Caco-2 (cell line): ENCODE measurements at places on chromosomes 11 and 22.

- DNase-seq: no peak
Observed at GRCh38 chr11:7520011-7520942, 6.5 kb downstream of the PPFIBP2 start.

GRCh38 chr11:88655196-88655595 lies 317.7 kb upstream of the CTSC start:
- no peak for DNase-seq

DNA sequence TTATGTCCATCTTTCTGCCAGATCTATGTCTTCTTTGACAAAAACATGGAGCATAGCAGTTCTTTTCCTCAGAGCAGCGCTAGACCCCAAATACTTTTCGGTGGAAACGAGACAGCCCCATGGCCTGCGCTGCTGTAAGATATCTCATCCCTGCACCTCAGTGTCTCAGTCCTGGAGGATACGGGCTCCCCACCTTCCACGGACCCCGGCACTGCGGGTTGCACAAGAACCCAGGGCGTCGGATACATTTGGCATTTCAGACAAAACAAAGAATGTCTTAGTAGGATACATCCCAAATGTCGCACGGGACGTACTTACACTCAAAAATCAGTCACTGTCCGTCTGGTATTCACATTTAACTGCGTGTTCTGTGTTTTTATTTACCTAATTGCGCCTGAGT lies 9.9 kb upstream of the GAL start:
- no peak for DNase-seq

- no peak for DNase-seq
Observed at GRCh38 chr11:46338988-46339666, 8.1 kb upstream of the DGKZ start.

- no peak for DNase-seq
Observed at GRCh38 chr11:19890308-19890707, 177.7 kb downstream of the NAV2 start.

DNA sequence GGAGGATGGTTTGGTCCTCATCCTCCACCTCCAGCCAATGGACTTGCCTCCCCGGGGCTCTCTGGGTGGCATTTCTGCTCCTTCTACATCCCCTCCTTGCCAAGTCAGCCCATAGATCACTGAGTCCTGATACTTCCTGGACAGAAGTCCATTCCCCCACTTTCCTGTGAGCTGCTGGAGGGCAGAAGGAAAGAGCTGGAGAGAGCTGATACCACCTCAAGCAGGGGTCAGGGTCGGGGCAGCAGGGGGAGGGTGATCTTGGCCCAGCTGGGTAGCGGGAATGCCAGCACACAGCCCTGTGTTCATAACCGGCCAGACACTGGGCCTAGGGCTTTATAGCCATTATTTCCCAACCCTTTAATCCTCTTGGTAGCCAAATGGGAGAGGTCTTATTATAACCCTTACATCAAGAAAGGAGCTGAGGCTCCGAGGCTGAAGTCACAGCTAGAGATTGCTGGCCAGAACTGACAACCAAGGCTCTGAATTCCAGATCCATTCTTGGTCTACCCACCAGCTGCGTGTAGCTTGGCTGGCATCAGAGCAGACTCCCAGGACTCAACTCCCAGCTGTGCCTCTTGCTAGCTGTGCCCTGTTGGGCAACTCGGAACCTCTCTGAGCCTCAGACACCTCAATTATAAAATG lies 39.9 kb downstream of the CD6 start:
- no peak for DNase-seq

DNA sequence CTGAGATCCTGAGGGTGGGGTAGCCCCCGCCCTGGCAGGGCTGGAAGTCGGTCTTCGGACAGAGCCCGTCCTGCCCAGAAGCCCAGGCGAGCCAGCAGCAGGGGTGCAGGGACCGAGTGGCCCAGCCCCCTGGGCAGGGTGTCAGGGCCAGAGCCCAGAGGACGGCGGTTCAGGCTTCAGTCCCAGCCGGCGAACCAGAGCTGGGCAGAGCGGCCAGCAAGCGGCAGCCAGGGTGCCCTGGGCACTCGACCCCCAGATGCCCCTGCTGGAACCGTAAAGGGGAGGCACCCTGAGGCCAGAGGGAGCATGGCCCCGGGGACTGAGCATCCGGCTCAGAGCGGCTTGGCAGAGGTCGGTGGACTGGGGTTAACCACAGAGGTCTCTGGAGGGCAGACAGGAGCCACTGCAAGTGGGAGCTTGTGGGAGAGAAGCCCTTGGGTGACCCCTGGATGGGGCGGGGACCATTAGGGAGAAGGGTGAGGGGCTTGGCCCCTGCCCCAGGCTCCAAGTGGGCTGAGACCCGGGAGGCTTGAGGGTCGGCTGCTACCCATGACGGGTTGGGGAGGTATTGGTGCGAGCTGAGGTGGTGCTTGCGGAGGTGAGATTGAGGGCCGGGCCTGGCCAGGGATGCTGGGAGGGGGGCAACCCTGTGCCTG lies 15.9 kb downstream of the LSP1 start:
- no peak for DNase-seq

DNA sequence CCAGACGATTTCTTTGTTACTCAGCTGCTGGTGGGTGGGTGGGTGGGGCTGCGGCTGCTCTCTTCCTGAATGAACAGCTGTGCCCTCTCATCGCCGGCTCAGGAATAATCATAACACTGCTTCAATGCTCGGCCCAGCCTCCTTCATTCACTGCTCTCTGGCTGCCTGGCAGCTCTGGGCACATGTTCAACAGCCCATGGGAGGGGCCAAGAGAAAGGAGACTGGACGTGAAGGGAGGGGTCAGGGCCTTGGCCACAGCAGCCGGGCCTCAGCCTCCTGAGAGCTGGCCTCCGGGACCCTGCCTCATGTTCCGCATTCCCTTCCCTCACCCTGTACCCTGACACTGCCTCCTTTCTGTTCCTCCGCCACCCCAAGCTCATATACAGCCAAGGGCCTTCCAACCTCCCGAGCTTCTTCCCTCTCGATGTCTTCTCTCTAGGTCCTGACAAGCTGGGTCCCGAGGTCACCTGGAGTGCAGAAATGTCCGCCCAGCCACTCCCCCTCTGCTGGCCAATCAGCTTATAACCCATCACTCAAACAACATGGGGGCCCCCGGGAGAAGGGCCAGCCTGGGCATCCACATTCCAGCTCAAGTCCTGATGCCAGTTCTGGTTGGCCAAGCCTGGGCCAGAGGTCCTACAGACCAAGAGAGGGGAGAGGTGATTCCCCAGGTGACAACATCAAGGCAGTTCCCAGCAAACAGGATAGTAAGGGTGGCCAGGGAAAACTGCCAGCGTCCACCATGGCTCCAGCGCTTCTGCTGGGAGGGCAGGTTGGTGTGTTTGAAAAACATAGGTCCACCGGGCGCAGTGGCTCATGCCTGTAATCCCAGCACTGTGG lies 3.2 kb upstream of the CSDC2 start:
- no peak for DNase-seq

DNA sequence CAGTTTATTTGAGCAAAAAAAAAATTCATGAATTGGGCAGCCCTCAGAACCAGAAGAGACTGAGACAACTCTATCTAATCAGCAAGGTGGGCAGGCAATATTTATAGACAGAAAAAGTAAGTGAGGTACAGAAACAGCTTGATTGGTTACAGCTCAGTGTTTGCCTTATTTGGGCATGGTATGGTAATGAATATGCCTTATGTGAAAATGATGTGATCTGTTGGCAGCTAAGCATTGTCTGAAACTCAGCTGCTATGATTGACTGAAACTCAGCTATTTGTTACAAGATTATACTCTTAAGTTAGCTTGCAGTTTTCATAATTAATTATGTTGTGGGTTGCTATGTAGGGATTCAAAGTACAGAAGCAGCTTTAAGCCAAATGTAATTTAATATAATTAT lies 127.6 kb downstream of the CNTN5 start:
- DNase-seq: no peak

GRCh38 chr11:111601636-111601978 lies 642 bp upstream of the SIK2 start:
- DNase-seq: no peak

DNA sequence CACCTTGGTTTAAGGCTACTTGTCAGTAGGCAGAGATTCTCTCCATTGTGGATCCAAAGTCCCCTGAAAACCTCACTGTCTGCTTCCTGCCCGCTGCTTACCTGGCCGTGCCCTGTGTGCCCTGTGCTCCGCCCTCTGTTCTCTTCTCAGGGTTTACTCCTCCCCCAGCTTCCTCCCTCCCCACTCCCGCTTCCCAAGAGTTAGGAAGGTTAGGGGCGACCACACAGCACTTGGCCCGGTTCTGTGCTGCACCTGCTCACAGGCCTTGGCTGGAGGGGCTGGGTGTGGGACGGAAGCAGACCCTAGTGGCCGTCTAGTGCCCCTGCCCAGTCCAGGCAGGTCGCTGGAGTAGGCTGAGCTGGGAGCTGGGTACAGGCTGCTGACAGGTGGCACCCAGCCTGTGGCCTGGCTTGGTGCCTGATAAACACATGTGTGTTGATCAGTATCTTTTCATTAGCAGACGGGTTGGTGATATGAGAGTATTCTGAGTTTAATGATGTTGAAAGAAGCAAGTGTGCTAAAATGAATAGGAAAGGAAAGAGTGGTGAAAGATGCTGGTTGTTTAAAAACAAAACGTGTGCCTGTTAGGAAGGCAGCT lies 40.5 kb downstream of the GRAMD4 start:
- no peak for DNase-seq

DNA sequence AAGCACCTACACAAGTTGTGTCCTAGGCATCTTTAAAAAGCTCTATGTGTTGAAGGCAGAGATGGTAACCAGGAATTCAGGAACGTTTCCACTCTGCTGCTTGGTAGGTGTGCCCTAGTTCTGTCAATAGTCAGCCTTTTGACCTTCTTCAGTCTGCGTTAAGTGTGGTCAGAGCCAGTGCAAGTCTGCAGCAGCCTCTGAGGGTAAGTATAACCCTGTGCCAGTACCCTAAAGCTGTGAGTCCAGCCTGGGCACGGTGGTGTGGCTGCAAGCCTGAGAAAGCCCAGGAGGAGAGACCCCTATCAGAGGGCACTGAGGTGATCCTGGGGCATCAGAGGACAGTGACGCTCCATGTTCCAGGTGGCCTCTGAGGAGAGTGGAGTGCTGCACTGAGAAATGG lies 76.8 kb upstream of the ADORA2A start:
- DNase-seq: no peak

DNA sequence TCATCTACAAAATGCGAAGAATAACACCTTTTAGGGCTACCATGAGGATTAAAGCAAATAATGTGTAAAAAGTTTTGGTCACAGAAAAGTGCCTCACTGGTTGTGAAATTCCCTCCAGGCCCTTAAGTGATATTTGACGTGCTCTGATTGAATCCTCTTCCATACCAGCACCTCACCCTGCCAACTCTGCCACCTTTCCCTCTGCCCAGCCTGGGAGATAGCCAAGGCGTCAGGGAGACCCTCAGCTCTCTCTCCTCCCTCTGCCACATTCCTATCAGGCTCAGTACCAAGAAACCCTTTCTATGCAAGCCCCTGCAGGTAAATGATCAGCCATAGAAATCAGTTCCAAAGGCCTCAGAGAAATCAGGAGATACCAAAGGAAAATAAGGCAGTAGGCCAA lies 21.4 kb downstream of the PLEKHA7 start:
- DNase-seq: no peak

GRCh38 chr11:48019217-48019584 lies 38.8 kb downstream of the PTPRJ start:
- no peak for DNase-seq

GRCh38 chr11:61447601-61448551 lies 18.0 kb downstream of the SDHAF2 start:
- DNase-seq: no peak

- peak; percentile 75 for DNase-seq
Observed at GRCh38 chr22:29716814-29717545, 2.8 kb upstream of the CABP7 start.

DNA sequence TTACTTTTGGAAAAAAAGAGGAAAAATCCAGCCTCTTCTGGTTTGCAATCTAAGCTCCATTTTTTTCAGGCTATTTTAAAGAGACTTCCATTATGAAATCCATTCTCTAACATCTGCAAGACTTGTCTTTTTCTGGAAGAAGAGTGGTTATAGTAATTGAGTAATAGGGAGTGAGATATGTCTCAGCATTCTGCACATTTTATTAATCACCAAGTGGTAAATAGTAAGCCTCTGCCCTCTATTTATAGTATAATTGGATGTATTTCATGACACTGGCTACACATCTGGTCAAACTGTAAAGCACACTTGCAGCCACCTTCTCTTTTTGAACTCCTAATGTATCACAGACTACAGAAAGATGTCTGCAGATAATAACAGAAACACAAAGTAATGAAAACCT lies 391.1 kb downstream of the ETS1 start:
- DNase-seq: no peak

DNA sequence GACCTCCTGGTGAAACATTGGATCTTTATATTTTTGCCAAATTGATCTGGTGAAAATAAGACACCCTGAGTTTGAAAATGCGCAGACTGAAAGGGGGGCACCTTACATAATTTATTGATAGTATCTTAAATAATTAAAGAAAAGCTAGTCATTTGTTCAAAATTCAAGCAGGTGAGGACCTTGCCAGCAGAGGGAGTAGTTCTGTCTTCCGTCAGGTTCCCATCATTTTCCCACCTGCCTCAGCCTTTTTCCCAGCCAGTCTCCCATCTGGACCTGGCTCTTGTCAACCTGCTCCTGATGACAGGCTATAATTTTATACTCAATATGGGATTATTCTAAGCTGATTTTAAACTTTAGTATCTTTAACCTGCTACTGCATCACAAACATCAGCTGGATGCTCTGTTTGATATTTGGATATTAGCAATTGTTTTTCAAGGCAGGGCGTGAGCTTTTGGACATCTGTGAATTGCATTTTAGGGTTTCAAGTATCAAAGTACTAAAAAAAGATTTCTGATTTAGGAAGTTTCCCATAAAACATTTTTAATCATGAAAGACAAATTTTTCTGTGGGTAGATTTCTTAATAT lies 132.0 kb downstream of the ELP4 start:
- DNase-seq: peak; percentile 51

DNA sequence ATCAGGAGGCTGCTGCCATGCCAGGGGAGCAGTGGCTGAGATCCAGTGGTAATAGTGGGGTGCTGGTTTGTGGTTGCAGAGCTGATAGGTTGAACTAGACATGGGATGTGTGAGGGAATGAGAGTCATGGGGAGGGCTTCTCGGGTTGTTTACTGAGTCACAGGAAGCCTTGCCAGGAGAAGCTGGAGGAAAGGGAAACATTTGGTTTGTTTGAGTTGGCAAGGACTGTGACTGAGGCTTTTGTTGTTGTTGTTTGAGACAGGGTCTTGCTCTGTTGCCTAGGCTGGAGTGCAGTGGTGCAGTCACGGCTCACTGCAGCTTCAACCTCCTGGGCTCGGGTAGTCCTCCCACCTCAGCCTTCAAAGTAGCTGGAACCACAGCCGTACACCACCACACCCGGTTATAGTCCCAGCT lies 49.3 kb downstream of the CABIN1 start:
- DNase-seq: no peak

GRCh38 chr22:21917181-21917958 lies 35.3 kb downstream of the PPM1F start:
- DNase-seq: no peak

DNA sequence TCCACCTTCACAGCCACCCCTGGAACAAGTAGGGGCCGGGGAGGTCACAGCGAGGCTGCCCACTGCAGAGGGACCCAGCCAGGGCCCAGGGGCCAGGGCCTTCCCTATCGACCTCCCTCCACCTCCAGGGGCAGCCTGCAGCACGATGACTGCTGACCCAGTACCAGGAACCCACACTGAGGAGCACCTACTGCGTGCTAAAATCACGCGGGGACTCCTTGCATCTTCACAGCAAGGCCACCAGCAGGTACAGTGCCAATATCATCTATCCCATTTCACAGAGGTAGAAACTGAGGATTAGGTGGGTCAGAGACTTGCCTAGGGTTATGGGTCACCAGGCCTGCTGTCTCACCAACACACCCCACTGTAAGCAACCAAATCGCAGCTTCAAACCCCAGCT lies 14.6 kb downstream of the MACROD1 start:
- no peak for DNase-seq
